ENCODE measurements at places on chromosomes 3 and 15.

GRCh38 chr3:61669668-61670299 is 108.4 kb downstream of the PTPRG start:
- no peak for DNase-seq

- peak; percentile 54 for DNase-seq
Measured at GRCh38 chr3:128482666-128483656, 10.0 kb downstream of the GATA2 start.

DNA sequence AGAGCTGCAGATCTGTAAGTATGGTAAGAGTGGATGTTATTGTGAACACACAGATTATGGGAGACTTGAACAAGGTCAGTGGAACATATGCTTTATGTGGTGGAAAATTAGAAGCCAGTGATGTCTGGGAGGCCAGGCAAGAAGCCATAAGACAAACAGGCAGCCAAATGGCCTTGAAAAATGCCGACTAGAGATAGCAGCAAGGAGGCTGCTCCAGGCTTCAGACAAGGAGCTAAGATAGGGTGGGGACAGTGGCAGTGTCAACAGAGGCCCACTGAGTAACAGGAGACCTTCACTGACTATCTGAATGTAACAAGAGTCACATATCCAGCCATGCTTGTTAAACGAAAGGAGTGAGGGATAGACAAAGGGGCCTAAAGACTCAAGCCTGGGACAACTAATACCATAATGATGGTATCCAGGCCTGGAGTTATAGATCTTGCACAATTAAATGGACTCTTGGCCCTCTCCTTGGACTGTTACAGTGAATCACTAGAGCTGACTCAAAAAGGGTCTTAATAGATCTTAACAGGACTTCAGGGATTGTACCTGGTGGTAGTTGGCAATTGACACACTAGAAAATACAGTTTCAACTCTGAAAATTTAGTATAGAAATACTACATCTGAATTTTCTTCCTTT is 50.6 kb downstream of the CFAP20DC start:
- no peak for DNase-seq

DNA sequence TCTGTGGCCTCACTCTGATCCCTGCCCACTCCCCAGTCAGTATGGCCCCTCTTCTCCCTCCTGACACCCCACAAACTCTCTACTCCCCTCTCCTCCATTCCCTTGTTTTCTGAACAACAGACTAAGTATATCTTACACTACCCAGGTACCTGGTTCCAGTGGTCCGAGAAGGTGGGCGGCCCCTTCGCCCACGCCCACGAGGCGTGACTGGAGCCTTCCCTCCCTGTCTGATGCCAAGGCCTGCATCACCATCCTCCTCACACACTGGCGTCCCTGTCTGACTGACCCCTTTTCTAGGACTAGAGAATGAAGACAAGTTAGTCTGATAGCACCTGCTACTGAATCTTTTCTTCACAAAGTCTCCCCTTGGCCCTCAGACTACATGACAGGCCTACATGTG is 50.0 kb downstream of the TUBGCP4 start:
- no peak for DNase-seq

DNA sequence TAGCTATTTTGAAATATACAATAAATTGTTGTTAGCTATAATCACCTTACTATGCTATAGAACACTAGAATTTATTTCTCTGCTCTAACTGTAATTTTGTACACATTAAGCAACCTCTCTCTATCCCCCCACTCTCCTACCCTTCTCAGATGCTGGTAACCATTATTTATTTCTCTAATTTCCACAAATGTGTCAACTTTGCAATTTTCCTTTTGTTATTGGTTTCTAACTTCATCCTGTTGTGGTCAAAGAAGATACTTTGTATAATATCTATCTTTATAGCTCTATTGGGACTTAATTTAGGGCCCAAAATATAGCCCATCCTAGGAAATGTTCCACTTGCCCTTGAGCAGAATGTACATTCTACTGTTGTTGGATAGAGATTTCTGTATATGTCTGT is 229.3 kb downstream of the SATB1 start:
- DNase-seq, result no peak
